ENCODE measurements at places on chromosomes 7 and 10.

GRCh38 chr7:157432957-157433576 is 96.3 kb downstream of the DNAJB6 start:
- DNase-seq = no peak

- DNase-seq = peak; percentile 17
Observed at GRCh38 chr7:107233174-107233573, 64.4 kb downstream of the HBP1 start.

- DNase-seq = peak; percentile 99
Observed at GRCh38 chr7:74587435-74588126, 69.9 kb upstream of the GTF2I start.

GRCh38 chr10:2280713-2281300 is 543.5 kb upstream of the ADARB2 start:
- DNase-seq = no peak

DNA sequence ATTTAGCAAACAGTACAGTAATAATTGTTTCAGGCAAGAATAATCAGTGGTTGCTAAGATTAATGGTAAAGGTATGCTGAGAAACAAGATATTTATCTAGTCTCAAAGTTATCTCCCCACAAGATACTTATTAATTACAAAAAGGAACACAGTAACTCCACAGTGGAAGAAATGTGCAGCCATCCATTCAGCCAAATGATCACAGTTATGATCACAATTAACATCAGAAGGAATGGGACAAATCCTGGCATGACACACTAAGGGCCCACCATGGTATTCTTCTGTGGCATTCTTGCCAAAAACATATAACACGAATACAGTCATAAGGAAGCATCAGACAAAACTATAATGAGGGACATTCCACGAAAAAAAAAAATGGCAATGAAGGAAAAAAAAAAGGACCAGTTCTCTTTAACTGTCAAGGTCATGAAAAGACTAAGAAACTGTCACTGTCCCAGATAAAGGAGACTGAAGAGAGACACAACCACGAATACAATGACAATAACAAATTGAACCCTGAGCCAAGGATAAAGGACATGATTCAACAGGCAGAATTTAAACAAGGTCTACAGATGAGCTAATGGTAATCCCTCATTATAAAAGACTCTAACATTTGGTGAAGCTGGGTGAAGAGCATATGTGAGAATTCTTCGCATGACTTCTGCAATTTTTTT is 20.9 kb downstream of the NUDCD3 start:
- no peak for DNase-seq

DNA sequence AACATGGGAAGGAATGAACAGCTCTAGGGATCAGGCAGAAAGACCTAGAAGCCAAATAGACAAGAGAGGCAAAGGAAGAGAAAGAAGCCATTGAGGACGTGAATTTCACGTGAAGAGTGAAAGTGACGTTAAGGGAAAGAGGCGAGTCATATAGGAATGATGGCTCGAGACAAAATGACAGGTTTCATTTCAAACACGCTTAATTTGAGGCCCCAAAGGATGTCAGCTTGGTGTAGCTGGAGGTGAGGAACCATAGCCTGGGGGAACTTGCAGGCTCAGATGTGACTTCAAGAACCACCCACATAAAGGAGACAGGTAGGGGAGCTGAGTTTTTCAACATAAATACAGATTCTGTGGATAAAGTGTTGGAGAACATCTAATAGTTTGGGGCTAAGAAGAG is 84.3 kb upstream of the ATP6V0A4 start:
- DNase-seq = no peak

- DNase-seq = no peak
Observed at GRCh38 chr10:131876017-131876416, 24.8 kb upstream of the PPP2R2D start.

DNA sequence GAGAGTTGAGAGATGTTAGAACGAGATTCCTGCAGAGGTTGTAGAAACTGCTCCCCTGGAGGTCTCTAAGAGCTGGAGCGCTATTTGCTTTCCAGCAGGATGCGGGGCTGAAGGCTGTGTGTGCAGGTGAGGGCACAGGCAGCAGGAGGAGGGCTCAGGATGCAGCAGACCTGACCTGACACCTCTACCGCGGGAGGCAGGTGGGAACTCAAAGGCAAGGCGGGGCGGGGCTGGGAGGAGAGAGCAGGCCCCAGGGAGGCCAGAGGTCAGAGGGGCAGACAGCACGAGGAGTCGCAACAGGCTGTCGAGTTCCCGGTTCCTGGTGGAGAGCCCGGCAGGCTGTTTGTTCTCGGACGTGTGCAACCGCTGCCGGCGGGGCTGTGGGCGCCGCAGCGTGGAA is 7.9 kb upstream of the CRTAC1 start:
- DNase-seq = no peak

DNA sequence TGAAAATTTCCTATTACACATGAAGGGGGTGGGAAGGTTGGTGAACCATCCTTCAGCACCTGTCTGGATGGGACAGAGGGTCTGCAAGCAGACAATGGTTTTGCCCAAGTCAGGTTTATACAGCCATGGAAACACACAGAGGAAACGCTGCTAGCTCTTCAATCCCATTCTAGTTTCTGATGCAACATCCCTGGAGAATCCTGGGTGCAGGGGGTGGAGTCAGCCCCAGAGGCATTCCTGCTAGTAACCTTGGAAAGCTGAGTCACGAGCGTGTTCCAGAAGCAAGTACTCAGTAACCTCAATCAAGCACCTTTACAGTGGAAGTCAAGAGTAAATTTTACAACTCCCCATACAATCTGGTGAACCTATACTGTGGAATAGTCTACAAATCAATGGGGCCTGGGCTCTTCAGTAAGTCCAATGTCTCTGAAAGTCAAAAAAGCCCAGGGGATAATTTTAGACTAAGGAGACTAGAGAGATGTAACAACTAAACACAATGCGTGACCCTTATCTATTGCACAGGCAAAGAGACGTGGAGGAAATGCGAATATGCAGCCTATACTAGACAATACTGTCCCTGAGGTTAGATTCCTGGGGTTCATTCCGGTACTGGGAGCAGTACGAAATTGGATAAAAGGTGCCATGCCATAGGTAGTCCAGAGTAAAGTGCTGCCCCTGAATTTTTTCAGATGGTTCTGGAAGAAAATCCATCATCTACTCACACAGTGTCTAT is 95.4 kb downstream of the ZRANB1 start:
- DNase-seq = peak; percentile 73

- no peak for DNase-seq
Observed at GRCh38 chr10:114017873-114018272, 25.8 kb upstream of the ADRB1 start.

- peak; percentile 2 for DNase-seq
Observed at GRCh38 chr10:74437822-74438221, 286.8 kb downstream of the ADK start.

- DNase-seq = peak; percentile 39
Observed at GRCh38 chr10:77877441-77878344, 48.9 kb downstream of the DLG5 start.
